Daoy (cell line): ENCODE measurements at places on chromosomes 3 and 15. TPM values are rescaled to one million over a fixed set of nuclear protein-coding genes. Genes with fewer than 3 reads are reported as not detected.

Gene DCBLD2
- total RNA-seq, result 298 and 307 TPM in 2 replicates

Gene SI
- total RNA-seq, result not detected in 2 replicates

Gene CTXN2
- not detected in 2 replicates for total RNA-seq

Gene DUOX2
- 0.40 and 1.2 TPM in 2 replicates for total RNA-seq

Gene SLC22A14
- total RNA-seq, result 0.39 TPM in 1 of 2 replicates, not detected in the other

Gene ZDHHC19
- total RNA-seq, result not detected in 2 replicates

Gene ACTC1
- total RNA-seq, result not detected in 2 replicates

Gene PEAK1
- 11.0 and 12.7 TPM in 2 replicates for total RNA-seq
